Islet precursor cell (in vitro differentiated cells): ENCODE measurements at places on chromosomes 4 and X.

GRCh38 chr4:84046551-84046950, 452.5 kb downstream of the NKX6-1 start:
- no peak for DNase-seq

GRCh38 chr4:138301536-138301935, 59.4 kb upstream of the SLC7A11 start:
- DNase-seq, result peak; percentile 97

DNA sequence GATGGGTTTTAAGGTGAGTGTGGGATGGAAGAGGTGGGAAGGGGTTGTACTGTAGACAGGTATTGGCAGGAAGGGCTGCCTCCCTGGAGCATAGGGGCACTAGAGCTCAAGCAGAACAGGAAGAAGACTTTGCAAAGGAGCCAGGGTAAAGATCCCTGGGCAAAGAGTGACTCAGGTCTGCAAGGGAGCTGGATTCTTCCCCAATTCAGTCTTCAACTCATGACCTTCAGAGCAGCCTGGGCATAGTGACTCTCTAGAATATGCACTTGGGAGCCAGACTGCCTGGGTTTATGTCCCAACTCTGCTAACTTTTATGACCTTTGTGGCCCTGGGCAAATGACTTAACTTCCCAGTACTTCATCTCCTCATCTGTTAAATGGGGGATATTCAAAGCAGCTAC, 4.0 kb downstream of the LONRF3 start:
- no peak for DNase-seq

- DNase-seq, result no peak
Observed at GRCh38 chr4:185106353-185106752, 36.7 kb upstream of the SLC25A4 start.

GRCh38 chr4:118759481-118759880, 74.3 kb downstream of the METTL14 start:
- DNase-seq, result no peak

- DNase-seq, result no peak
Observed at GRCh38 chr4:665381-665750, 8.7 kb downstream of the ATP5ME start.

GRCh38 chr4:36310793-36311192, 29.4 kb downstream of the DTHD1 start:
- no peak for DNase-seq

GRCh38 chrX:24147165-24147564, 2.4 kb upstream of the ZFX start:
- DNase-seq, result no peak

GRCh38 chr4:82782626-82783345, 15.8 kb downstream of the SCD5 start:
- peak; percentile 77 for DNase-seq

- no peak for DNase-seq
Observed at GRCh38 chrX:19863857-19864223, 23.6 kb downstream of the SH3KBP1 start.
